ENCODE measurements at places on chromosomes 2 and 18.
A peak's percentile ranks its signal among the peaks of the same experiment; 100 is the strongest.

DNA sequence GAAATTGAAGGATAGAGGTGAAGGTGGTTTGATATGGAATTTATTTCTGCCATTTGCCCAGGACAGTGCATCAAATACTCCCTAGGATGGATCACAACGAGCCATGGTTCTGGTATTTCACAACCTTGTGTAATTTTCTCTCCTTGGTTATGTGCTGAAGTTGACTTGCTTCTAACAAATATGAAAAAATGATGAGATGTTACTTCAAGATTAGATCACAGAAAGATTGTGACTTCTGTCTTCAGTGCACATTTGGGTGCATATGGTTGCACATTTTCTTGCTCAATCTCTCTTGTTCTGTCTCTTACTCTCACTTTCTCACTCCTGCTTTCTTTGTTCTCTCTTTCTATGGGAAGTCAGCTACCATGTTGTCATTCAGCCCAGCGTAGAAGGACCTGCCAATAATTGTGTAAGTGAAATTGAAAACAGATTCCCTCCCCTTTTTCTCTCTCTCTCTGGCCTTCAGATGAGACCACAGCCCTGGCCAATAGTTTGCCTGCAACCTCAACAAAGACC, 104.6 kb upstream of the RMDN2 start:
- DNase-seq, result no peak

DNA sequence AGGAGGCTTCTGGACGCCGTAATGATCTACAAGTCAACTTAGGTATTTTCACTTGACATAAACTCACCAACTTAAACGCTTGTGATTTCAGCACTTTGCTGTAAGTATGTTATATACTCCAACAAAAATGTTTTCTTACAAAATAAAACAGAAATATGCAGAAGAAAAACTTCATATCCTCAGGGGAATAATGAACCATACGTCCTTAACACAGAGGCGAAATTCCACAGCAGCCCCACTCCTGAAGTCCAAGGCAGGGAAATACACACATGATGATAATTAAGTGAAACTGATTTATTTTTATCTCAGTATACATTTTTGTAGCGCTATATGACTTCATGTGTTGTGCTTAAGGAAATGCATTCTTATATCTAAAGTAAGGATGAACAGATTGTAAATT, 335.4 kb upstream of the VWC2L start:
- DNase-seq, result no peak

- DNase-seq, result no peak
These were observed 151.3 kb upstream of the PELI1 start for GRCh38 chr2:64295326-64296139.

GRCh38 chr2:40158781-40159180, 293.1 kb downstream of the SLC8A1 start:
- DNase-seq, result no peak

DNA sequence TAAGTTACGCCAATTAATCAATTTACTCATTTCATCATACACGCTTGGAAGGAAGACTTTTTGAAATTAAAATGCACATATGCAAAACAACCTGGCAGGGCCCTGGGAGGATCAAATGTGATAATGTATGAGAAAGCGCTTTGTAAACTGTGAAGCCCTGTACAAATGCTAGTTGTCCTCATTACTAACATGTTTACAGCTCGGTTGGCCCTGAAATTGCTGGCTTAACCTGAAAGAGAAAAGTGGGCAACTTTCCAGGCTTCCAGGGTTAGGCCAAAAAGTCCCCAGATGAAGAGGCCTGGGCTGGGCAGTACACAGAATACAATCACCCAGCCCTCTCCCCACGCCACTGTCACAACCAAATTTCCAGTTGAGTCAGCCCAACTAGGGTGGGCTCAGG, 60.2 kb downstream of the DNMT3A start:
- no peak for DNase-seq

DNA sequence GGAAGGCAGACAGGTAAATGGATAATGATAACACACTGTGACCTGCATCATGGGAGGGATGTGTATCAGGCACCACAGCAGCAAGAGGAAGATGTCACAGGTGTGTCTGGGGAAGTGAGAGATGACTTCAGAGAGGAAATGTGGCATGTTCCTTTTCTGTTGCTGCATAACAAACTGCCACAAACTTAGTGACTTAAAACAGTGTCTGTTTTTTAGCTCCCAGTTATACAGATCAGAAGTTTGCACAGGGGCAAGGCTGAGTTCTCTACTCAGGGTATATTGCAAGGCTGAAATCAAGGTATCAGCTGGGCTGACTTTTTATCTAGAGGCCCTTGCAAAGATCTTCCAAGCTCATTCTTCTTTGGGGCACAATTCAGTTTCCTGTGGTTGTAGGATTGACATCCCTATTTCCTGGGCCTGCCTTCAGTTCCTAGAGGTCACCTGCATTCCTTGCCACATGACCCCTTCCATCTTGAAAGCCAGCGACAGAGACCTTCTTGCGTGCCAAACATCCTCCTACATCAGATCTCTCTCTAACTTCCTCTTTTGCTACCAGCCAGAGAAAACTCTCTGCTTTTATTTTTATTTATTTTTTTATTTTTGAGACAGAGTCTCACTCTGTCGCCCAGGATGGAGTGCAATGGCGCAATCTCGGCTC, 2.1 kb upstream of the MAP3K2 start:
- DNase-seq, result no peak

DNA sequence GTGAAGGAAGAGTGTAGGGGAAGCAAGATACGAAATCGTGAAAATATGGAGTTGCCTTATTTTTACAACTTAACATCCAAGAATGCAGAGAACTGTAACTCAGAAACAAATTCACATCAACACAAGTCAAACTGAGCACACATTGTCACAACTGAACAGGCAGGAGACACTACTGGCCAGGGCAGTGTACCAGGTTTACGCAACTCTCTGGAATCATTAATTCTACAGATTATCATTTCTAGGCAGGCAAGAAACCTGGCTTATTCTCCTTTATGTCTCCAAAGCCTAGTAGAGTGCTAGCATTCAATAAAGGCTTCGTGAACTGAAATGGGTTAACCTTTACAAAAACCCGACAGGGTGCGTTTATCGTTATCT, 584 bp downstream of the COA5 start:
- no peak for DNase-seq

- DNase-seq, result no peak
These were observed 42.6 kb downstream of the GLI2 start for GRCh38 chr2:120778244-120778643.

- DNase-seq, result peak; percentile 39
These were observed 175.1 kb downstream of the GALNT1 start for GRCh38 chr18:35756506-35757117.

DNA sequence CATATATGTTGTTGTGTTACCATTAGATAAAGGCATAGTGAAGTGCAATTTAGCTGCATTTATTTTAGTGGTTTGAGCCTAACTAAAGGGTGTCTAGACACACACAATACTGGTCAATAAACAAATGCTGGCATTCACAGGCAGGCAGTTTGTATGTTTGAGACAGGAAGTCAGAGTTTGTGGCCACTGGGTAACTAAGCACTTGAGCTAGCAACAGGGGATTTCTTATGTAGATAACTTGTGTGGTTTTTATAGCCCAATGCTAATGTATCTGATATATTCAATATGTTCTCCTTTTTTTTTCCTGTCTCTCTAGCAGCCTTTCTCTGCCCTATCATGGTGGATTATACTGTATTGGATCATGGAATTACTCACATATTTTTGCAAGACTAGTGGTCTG, 38.1 kb downstream of the LRRTM4 start:
- no peak for DNase-seq

DNA sequence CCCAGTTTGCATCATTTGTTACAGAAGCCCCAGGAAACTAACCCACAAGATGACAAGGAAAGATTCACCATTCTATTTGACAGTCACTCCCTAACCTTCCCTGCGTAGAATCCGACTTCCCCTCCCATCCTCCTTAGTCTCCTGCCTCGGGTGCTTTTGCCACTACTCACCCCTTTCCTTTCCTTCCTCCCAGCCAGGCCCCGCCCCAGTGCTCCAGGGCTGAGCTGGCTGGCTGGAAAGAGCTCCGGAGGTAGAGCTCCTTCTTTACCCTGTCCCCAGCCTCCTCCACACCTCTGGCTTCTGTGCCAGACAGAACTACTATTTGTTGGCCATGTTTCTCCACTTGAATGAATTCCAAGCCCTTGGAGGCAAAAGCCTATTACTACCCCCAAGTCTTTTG, 317.6 kb upstream of the NCKAP5 start:
- no peak for DNase-seq

DNA sequence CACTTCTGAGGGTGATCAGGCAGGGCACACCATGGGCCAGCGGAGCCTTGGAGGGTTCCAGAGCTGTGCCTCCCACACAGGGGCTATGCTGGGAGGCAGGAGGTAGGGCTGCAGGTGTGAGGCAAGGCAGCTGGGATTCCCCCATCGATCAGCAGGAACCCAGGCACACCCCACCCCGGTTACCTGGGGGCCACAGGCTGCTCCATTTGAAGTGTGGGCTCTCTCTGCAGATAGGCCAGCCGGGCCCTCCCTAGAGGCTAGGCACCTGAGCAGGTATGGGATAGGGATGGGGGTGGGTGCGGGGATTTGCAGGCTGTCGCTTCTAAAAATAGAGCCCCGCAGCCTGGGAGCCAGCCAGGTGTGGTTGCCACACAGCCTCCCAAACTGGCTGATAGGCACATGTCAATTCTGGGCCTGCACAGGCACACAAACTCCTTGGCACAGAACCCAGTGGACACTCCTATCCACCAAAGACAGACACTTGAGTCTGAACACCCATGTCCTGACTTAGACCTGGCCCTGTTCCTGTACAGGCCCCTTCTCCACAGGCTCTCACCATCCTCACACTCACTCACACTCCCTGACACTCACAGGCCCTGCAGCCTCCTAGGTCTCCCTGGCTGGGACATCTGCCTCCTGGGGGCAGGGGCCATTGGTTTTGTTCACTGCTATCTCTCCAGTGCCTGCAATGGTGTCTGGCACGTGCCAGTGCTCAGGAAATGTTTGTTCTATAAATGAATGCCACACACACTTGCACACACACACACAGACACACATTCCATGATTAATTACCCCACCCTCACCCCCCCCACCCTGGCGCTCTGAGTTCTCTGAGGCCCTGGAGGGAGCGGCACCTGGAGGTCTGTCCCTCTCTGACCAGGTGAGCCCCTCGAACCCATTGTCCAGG, 73.4 kb downstream of the ZFP36L2 start:
- DNase-seq, result peak; percentile 26

DNA sequence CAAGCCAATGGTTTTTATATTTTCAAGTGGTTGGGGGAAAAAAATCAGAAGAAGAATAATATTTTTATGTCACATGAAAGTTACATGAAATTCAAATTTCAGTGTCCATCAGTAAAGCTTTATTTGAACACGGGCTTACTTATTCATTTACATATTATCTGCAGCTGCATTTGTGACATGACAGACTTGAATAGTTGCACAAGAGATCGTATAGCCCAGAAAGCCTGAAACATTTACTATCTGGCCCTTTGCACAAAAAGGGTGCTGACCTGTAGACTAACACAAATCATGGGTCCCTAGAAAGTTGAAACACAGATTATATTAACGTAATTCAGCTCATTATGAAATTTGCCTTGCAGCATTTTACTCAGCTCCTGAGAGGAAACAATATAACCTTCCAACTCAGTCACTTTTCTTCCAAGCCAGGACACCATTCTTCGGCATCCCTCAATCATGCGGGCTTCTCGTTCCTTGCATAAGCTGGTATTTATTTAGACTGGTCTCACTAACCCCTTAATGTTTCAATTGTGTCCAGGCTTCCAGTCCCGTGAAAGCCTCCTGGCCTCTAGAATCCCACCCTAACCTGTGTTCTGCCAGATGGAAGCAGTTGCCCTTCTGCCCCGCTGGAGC, 402.7 kb downstream of the SETBP1 start:
- DNase-seq, result no peak
